ENCODE measurements at places on chromosomes 4 and X.

DNA sequence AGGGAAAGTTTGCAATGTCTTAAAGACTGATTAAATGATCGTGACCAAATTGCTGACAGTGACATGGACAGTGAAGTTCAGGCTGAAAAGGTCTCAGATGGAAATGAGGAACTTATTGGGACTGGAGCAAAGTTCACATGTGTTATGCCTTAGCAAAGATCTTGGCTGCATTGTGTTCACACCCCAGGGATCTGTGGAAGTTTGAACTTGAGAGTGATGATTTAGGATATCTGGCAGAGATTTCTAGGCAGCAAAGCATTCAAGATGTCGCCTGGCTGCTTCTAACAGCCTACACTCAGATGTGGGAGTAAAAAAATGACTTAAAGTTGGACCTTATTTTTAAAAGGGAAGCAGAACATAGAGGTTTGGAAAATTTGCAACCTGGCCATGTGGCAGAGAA, 21.4 kb downstream of the SCARB2 start:
- no peak for DNase-seq

GRCh38 chrX:50003927-50004326, 81.5 kb downstream of the CLCN5 start:
- no peak for DNase-seq

- no peak for DNase-seq
These were observed 16.6 kb upstream of the ZNF718 start for GRCh38 chr4:107444-108429.

DNA sequence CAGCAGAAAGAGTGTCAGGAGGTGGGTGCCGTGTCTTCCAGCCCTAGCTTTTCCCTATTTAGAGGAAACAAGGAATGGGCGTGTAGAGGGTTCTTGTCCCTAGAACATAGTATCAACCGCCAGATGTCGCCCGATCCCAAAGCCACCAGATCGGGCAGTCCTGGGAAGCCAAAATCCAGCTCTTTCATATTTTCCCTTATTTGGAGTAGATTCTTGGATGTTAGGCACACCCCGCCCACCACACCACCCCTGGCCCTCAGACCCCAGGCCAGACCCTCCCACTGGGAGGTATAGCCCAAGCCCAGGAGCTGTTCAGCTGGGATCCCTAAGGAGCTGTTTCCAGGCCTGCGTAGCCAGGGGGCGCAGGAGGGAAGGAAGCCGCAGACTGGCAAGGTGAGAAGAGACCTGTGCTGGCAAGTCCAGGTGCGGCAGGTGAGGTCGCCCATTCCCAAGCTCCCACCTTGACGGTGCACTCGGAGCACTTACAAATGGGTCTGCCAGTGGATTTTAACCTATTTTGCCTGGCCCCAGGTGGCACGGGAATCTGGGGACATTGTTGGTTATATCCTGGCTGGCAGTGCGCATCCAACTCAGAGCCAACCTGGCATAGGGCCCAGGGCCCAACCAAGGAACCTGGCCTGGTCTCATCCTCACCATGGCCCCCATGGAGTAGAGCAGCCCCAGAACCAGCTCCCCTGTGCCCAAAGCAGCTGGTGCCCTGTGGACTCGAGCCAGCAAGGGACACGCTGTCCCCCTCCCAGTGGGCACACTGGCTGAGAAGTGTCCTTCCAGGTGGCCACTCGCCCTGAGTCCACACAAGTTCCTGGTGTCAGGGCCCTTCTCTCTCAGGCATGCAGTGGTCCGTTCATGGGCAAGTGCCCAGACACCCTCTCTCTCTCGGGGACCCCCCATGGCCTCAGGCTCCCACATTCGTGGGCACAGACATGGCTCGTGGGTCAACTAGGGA, 811 bp downstream of the FLNA start:
- no peak for DNase-seq

DNA sequence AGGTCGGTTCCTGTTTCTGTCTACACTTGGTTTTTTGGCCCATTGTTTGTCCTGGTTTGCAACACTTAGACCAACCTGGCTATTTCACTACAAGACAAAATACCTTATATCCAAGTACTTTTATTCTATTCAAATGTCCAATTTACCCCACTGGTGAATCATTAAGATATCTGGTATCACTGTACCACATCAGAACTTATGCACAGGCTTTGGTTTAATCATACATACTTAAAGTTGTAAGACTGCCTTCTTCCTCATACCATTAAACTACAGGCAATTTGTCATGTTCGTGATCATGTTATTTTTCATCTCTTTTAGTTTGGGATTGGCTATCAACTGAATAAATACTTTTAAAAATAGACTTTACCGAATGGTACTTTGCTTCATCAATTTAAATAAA, 53.0 kb upstream of the ATOH1 start:
- no peak for DNase-seq

Measured in omental fat pad (tissue), 4 donors.